ENCODE measurements at places on chromosomes 3 and 15.

GRCh38 chr15:71526060-71526820 is 284.1 kb upstream of the NR2E3 start:
- DNase-seq = no peak

DNA sequence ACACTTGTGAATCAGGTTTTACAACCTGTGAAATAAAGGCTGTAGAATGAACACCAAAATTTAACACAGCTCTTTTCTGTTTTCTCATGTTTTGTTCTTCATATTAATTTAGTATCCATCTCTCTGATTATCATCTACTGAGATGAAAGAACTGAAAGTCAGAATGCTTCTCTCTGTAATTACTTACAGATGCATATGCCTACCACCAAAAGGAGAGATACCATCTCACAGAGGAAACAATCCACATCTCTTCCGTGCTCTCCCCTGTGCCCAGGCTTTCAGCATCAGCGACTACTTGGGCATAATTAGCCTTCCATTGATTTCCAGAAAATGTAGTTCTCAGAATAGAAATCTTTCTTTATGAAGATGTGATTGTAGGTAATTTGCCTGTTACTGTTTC is 741.4 kb downstream of the GRM7 start:
- DNase-seq = no peak

DNA sequence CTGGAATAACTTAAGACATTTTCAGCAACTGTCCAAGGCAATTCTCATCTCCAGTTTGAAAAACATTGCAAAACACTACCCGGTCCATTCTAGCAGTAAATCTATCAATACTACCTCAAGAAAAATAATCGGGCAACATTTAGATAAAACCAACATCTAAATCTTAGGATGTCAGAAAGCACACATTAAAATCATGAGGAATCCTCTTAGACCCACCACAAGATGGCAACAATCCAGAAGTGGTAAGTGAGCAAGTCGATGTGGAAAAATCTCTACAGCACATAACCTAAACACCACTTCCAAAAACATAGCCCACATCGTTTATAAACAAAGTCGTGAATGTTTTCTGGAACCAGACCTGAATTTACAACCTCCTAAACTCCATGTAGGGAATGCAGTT is 5.7 kb downstream of the PLCH1 start:
- DNase-seq = no peak

GRCh38 chr3:16529264-16529663 is 15.8 kb upstream of the RFTN1 start:
- DNase-seq = no peak

GRCh38 chr15:51243774-51244173 is 94.6 kb downstream of the CYP19A1 start:
- DNase-seq = no peak

- DNase-seq = no peak
These were observed 928.9 kb downstream of the FHIT start for GRCh38 chr3:60322298-60322856.

DNA sequence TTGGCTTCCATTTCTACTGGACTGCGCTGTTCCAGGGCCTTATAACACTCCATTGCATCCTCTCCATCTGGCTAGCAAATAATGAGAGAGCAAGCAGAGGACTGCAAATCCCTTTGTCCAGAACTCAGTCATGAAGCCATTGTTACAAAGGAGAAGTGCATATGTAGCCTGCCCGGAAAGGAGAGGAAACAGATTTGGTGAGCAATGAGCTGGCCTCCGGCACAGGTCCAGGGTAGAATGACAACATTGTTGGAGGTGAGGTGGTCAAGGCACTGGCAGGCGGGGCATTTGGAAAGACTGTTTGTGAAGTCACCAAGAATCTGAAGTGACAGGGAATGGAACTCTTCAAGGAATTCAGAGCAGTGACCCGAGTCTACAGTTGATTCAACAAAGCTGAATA is 25.0 kb upstream of the ATP1B3 start:
- DNase-seq = no peak

DNA sequence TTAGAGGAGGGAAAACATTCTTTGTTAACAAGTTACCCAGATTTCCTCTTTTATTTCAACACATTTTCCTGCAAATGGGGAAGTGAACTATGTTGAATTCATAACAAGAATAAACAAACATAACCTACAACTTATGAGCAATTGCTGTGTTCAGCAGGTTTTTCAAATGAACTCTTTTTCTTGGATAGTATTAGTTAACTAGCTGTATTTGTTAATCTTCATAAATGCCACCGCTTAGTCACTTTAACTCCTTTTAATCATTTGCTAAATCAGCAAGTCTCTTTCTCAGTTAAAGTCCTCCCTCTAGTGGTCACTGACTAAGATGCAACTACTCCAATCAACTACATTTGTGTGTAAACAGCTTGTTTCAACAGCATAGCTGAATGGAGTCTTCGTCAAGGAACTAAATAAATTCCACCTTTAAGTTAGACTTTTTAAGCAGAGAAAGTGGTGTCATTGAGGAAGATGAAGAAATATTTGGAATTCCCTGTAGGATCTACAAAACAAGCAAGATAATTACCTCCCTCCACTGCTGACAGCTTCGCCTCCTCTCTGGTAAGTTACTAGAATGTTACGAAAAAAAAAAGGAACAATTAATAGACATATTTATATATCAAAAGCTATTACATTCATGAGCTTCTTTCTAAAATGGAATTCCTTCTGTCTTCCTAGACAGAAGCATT is 1122.0 kb downstream of the ROBO1 start:
- peak; percentile 63 for DNase-seq

DNA sequence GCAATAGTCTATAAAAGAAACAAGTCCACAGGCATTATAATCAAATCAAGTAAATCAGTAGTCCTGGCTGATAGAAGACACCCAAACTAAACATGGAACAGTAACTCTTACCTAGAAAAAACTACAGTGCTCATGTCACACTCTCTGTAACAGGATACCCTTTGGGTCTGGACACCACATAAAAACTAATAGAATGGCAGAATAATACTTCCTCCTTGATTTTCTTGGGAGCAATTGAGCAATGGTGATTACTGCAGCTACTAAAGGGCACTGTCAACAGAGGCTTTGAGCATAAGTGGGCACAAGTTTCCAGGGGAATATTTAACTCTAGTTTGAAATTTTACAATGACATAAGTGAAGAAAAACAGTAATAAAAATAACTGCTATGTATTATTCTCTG is 59.5 kb downstream of the GLB1 start:
- no peak for DNase-seq

DNA sequence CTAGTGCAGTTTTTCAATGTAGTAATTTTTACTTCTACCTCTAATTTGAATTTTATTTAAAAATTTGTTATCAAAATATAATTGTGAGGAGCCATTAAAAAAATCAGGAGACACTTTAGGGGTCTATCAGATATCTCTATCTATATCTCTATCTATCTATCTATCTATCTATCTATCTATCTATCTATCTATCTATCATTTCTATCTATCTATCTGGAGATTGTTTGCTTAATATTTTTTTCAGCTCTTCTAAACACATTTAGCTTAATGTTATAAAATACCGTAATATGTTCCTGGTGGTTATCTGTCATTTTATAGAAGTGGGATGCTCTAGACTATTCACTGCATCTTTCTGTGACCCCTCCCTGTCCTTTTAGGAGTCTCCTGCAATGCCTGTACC is 193.7 kb upstream of the P2RY1 start:
- DNase-seq = no peak

- DNase-seq = no peak
These were observed 48.6 kb downstream of the CFAP92 start for GRCh38 chr3:128945041-128945877.

Measured in hematopoietic multipotent progenitor cell treated with erythropoietin and hydrocortisone succinate and interleukin-3 and kit ligand, for 15 days (in vitro differentiated cells).